ENCODE measurements at places on chromosomes 16 and 17.
A peak's percentile ranks its signal among the peaks of the same experiment; 100 is the strongest.

GRCh38 chr16:82628711-82629110, 1.9 kb downstream of the CDH13 start:
- DNase-seq = no peak

DNA sequence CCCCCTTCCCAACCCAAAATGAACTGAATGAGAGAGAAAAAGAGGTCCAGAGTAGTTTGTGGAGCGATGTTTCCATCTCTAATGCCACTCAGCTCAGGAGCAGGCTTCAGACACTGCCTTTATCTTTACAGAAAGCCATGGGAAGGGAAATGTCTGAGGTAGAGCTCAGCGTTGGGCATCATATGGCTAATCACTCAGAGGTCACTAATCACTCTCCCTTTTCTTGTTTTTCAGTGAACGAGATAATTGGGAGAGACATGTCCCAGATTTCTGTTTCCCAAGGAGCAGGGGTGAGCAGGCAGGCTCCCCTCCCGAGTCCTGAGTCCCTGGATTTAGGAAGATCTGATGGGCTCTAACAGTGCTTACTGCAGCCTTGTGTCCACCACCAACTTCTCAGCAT, 9.8 kb downstream of the ESRP2 start:
- no peak for DNase-seq

GRCh38 chr17:17119533-17119932, 77.3 kb downstream of the MPRIP start:
- no peak for DNase-seq

DNA sequence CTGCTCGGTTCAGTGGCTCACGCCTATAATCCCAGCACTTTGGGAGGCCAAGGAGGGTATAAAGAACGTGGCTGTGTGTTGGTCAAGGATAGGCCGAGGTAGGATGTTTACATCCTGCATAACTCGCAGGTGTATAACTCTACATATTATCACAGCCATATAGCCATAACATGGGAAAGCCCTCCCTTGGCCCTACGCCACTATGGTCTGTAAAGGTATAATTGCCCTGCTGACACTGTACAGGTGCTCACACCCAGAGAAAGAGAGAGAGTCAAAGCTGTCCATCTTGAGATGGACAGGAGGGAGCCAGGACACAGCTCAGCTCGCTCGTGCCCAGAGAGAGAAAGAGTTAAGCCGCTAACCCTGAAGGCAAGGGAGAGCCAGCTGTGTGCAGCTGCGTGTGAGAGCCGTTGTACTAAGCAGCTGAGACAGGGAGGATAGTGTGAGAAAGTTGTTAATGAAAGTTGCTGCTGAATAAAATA, 30.4 kb upstream of the DHX8 start:
- DNase-seq = no peak

DNA sequence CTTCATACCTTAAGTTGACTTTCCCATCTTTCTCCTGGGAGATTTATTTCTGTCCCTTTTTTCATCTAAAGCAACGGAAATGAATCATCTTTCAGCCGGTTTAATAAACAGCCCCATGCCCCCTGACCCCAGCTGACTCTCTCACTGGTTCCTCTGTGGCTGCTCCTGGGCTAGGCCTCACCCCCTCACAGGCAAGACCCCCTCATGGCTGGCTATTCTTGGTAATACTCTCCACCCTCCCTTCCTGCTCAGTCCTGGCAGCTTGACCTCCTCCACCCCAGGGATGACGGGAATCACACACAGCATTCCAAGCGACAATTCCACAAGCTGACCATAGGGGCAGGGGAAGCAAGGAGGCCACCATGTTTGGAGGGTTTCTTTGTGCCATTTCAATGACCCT, 1.5 kb upstream of the ADAP2 start:
- no peak for DNase-seq

- DNase-seq = no peak
Observed at GRCh38 chr17:181245-182049, at the start of gene DOC2B. DOC2B (minus strand) TSS chr17:181650; CDS start chr17:181479, 171 bp downstream.

DNA sequence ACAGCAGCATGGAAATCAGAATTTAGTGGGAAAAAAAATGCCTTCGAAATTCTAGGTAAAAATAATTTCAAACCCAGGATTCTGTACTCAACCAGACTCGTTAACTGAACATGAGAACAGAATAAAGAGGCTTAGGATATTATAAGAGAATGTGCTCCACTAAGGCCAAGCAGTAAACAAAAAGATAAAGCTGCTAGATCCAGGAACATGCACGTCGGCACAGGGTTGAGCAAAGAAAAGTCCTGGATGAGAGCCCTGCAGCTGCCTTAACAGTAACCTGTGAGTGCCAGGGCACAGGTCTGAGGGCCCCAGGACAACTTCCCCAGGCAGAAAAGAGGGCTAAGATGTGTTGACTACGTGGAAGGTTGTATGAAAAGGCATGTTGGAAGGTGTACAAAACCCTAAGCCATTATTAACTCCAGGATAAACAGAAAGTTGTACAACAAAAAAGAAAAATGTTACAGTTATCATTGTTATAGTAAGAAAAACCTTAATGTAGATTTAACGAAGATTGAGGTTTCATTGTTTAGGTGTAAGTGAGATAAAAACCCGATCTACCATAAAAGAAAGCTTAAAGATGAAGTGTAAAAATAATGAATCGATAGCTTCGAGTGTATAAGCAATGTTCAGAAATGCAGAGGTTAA, 42.3 kb upstream of the RBFOX3 start:
- no peak for DNase-seq

- DNase-seq = peak; percentile 40
Observed at GRCh38 chr17:47789611-47790561, 31.7 kb downstream of the OSBPL7 start.

DNA sequence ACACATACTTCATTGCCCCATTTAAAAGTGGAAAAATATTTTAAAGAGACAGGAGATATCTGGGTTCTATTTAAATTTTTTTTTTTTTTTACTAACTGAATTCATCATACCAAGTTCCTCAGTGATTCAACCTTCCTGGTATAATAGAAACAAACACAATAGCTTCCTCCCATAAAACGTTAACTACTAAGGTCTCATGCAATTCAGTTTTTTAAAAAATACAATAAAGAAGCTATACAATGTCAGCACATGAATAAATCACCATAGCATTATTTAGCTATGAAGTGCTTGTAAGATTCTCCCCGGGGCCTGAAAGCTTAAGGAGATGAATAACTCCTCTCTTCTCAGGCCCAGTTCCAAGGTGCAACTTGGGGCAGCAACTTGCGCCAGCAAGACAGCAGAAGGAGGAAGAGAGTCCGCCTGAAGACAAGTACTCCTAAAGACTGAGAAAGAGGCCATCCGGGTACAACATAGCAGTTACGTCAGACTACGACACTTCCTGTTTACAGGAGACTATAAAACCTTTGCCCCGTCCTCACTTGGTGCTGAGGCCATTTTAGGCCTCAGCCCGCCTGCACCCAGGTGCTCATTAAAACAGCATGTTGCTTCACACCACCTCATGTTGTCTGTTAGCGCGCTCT, 81.5 kb downstream of the MYO1D start:
- no peak for DNase-seq

GRCh38 chr17:74296548-74296936, 22.5 kb downstream of the DNAI2 start:
- DNase-seq = peak; percentile 38

DNA sequence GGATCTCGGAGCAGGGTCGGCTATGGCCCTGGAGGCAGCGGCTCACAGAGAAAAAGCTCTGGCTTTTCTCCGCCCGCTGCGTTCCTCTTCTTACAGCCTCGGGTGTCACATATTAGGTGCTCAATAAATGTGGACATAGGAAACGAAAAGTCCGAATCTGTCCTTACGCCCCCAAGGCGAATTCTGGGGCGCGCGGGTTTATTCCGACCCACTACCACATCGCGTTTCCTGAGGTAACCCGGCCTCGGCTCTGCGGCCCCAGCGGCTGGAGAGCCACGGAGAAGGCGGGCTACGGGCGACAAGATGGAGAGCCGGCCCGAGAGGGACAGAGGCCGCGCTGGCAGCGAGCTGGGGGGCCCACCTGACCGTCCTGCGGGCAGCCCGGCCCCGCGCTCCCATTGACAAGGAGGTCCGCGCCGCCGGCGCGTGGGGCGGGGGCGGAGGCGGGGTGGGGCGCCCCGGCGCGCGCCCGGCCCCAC, 573 bp upstream of the GNAO1 start:
- no peak for DNase-seq

DNA sequence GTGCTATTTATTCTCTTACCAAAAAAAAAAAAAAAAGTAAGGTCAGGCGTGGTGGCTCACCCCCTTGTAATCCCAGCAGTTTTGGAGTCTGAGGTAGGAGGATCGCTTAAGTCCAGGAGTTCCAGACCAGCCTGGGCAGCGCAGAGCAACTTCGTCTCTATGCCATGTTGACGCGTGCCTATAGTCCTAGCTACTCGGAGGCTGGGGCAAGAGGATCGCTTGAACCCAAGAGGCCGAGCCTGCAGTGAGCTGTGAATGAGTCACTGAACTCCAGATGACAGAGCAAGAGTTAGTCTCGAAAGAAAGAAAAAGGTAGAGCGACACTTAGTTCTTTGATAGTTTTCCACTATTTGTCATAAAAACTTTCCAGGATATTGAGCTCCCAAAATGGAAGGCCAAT, 1.4 kb upstream of the TENT4B start:
- DNase-seq = no peak

- no peak for DNase-seq
Observed at GRCh38 chr16:76947749-76948148, 243.2 kb upstream of the MON1B start.

DNA sequence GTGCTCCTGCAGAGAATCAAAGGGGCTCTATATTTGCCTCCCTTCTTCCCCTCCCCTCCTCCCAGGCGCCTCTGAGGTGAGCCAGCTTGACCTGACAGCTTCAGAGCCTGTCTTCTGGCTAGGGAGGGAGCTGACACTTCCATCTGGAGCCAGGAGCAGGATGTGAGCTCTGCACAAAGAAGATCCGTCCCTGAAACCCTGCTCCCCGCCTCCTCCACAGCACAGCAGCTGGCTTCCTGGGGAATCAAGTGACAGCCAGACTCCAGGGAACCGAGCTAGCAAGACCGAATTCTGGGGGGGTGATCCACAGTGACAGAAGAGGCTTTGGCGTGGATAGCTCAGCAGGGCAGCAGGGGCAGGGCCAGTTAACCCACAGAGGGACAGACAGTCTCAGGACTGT, 37.2 kb downstream of the CCDC182 start:
- peak; percentile 38 for DNase-seq

GRCh38 chr16:66399930-66400329, 27.2 kb upstream of the BEAN1 start:
- DNase-seq = peak; percentile 65

GRCh38 chr16:49631187-49632041, 224.5 kb downstream of the ZNF423 start:
- DNase-seq = no peak

DNA sequence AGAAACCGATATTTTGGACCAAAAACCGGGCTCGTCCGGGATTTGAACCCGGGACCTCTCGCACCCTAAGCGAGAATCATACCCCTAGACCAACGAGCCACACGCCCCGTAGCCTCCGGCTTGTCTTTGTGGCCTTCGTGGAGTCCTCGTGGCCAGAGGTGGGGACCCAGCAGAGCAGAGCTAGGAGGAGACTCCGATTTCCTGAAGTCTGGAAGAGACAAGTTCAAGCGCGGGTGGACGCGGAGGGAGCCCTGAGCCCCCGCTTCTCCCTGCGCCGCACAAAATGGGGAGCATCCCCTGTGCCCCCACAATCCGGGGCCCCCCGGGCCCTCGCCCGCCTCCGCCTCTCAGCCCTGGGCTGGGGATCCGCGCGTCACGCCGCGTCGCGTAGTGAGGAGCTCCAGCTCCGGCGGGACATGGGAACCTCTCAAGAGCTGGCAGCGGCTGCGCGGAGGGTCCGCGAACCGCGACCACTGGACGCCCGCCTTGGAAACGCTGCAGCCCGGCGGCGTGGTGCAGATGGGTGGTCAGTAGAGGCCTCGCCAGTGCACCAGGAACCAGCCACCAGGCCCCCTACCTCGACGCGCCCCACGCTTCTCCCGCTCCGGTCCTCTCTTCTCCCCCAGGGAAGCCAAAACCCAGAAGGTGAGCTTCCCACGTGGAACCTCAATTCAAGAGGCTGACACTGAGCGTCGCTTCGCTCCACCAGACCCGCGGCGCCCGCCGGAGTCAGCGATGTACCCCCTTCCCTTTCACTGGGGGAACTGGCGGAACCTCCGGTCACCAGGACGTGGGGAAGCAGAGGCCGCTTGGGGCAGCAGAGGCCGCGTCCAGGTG, 5.2 kb upstream of the OR1F1 start:
- no peak for DNase-seq

DNA sequence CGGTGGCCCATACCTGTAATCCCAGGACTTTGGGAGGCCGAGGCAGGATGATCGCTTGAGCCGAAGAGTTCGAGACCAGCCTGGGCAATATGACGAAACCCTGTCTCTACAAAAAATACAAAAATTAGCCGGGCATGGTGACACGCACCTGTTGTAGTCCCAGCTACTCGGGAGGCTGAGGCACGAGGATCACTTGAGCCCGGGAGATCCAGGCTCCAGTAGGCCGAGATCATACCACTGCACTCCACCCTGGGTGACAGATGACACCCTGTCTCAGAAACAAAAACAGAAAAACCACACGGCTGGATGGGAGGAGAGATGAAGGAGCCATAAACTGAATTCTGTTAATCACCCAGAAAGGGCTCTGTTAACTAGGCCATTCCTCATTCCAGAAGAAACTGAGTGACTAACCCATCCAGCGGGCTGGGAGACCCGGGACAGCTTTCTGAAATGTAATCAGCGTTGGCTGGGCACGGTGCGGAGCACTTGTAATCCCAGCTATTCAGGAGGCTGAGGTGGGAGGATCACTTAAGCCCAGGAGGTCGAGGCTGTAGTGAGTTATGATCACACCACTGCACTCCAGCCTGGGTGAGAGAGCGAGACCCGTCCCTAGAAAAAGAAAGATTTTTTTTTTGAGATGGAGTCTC, 641 bp upstream of the NT5C3B start:
- DNase-seq = no peak

- DNase-seq = no peak
Observed at GRCh38 chr17:66073384-66073783, 118.5 kb downstream of the CEP112 start.

- DNase-seq = no peak
Observed at GRCh38 chr17:20012017-20012536, 2.9 kb downstream of the SPECC1 start.

GRCh38 chr17:32241640-32242039, 24.0 kb upstream of the RHBDL3 start:
- no peak for DNase-seq

DNA sequence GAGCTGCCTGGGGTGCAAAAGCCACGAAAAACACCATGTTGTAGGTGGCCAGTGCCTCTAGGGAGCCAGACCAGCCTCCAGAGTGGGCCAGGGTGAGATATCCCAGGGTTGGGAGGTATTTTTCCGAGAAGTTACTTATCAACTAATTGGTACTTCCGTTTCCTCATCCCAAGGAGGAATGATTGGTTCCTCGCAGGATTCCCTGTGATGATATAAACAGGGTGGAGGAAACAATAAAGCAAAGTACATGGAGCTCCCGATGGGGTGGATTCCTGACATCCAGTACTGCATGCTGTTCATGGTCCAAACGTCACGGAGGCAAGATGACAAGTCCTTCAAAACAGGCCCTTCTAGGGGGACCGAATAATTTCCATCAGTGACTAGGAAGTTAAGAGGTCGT, 39.4 kb upstream of the FOXF1 start:
- no peak for DNase-seq

GRCh38 chr16:71537643-71538042, 11.4 kb downstream of the CHST4 start:
- DNase-seq = peak; percentile 38

All from NCI-H1092 (cell line).